NCI-H1092 treated with DMSO at 0.1 percent for 48 hours (cell line): ENCODE measurements at places on chromosomes 1 and 21.
A peak's percentile ranks its signal among the peaks of the same experiment; 100 is the strongest.

- peak; percentile 38 for DNase-seq
These were observed 174.6 kb downstream of the HLX start for GRCh38 chr1:221053889-221054288.

- DNase-seq = no peak
These were observed 40.4 kb upstream of the RPL11 start for GRCh38 chr1:23651069-23651808.

DNA sequence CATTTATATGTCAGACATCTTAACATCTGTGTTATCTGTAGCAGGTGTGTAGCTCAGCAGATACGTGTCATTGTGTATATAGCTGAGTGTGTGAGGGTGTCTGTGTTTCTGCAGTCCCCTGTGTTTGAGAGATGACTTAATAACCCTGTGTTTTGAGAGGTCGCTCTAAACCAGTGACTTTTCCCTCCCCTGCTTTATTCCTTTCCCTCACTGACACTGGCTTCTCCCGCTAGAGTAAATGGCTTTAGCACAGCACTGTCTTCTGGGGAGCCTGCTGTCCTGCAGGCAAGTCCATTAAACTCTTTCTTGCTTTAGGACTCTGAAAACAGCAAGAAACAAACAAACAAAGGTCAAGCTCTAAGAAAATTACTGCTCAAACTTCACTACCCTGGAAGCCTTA lies 53.0 kb downstream of the VANGL1 start:
- DNase-seq = no peak

- no peak for DNase-seq
These were observed 29.2 kb downstream of the POFUT2 start for GRCh38 chr21:45258466-45258865.

DNA sequence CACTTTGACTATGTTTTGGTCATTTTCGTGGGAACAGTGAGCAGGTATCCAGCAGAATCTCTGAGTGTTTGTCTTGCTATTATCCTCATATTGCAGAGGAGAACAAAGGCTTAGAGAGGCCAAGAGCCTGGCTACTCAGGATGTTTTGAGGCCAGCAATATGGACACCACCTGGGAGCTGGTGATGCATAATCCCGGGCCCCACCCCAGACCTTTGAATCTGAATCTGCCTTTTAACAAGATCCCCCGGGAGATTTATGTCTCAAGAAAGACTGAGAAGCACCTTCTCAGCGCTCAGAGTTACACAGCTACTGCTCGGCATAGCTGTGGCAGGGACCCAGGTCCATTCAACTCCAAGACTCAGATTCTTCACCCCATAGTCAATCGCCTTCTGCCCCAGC lies 72.8 kb downstream of the PTPRU start:
- no peak for DNase-seq
